Breast epithelium (tissue), 4 donors: ENCODE measurements at places on chromosomes 1 and 21.

- no peaks in the 10 kb centered on the region for H3K36me3 ChIP-seq
- H3K4me3 ChIP-seq: no peak overlapping the region
- no peaks in the 10 kb centered on the region for H3K27me3 ChIP-seq
- no peak for DNase-seq
- H3K4me1 ChIP-seq: peaks cover 3% of the 10 kb centered on the region
- H3K27ac ChIP-seq: peak overlapping the region; percentile 27
These were observed 231.6 kb downstream of the NFIA start for GRCh38 chr1:61313906-61314422.

DNA sequence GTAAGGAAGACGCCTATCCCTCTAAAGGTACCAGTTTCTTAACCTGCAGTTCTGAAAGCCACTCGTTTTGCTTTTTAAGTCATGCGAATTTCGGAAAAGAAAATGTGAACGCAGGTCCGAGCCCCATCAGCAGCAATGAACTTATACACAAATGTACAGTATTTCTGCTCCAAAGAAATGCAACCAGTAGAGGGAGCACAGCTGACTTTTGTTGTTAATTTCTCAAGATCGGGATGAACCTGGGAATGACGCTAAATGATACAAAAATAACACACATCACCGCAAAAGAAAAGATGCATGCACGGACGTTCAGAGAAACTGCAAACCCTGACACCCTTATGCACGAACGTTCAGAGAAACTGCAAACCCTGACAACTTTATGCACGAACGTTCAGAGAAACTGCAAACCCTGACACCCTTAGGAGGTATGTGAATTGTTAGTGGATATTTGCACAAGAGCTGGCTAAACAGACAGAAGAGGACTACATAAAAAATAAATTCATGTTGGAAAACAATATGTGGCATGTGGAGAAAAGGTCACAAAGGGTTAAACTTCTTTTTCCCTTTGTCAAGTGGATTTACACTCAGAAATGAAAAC, 3.5 kb upstream of the TIAM1 start:
- H3K27ac ChIP-seq: no peak overlapping the region
- H3K27me3 ChIP-seq: no peaks in the 10 kb centered on the region
- no peak overlapping the region for H3K4me3 ChIP-seq
- H3K36me3 ChIP-seq: no peaks in the 10 kb centered on the region
- H3K4me1 ChIP-seq: no peaks in the 10 kb centered on the region
- no peak for DNase-seq

DNA sequence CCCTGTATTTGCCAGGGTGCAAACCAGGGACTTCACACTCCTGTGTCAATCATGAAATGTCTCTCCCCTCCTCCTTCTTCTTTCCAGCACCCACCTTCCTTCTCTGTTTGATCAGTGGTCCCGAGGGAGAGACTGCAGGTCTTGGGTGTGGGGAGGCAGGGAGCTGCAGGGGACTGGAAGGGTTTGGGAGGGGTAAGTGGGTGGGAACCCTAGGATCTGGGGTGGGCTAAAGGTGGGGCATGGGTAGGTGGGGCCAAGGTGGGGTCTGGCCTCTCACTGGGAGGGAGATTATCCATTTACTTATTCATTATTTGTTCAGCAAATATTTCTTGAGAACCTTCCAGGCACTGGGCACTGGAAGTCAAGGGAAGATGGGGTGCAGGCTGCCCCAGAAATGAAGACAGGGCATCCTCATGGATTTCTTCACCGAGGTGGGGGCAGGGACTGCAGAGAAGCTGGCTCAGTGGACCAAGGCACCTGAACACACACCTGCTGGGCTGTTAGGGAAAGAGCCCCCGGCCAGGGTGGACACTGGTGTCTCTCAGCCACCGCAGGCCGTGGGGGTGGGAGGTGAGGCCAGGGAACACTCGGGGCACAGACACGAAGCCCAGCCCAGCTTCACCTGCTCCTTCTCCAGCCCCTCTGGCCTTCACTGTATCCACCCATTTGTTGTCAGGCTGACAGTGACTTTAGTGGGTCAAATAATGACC, 193.9 kb upstream of the C1orf174 start:
- H3K4me3 ChIP-seq: no peak overlapping the region
- H3K36me3 ChIP-seq: no peaks in the 10 kb centered on the region
- no peak overlapping the region for H3K27ac ChIP-seq
- DNase-seq: no peak
- no peaks in the 10 kb centered on the region for H3K4me1 ChIP-seq
- no peaks in the 10 kb centered on the region for H3K27me3 ChIP-seq

- H3K4me1 ChIP-seq: peaks cover 26% of the 10 kb centered on the region
- DNase-seq: no peak
- H3K36me3 ChIP-seq: no peaks in the 10 kb centered on the region
- H3K4me3 ChIP-seq: no peak overlapping the region
These were observed 19.0 kb downstream of the YTHDF2 start for GRCh38 chr1:28755701-28756100.

DNA sequence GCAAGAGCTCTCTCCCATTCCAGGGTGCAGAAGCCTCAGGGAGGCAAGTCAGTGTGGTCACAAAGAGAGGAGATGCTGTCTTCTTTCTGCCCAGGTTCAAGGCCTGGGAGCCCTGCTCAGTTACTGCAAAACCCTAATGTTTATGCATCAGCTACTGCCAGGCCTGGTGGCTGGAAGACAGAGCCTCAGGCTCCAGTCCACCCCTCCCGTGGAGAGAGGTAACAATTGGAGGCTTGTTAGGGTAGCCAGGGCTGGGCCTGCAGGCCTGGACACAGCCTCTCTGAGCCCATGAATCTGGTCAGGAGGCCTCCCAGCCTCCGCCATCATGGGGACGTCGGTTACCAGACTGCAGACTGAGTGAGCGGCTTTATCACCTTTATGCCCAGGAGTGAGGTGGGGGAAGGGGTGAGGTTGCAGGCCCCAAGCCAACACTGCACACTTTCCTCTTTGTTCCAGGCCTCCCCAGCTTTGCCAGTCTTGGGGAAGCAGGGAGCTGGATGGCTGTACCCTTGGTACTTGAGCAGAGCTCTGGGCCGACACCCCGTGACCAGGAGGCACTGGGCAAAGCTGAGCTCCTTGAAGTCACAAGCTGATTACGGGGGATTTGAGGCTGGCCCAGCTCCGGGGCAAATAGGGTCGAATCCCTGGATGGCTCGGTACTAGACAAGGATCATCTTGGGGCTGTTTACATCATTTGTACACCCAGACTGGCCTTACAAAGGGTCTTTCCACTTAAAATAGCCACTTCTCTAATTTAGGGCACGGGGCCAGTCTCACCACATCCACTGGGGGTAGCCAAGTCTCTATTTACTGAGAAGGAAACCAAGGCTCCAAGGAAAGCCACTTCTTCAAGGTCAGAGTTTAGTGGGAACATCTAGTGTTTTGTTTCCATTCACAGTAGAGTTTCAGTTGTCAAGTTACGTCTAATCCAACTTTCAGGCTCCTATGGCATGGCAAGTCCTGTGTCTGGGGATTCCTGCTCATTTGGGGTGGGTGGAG, 5.2 kb downstream of the SLC2A1 start:
- no peak overlapping the region for H3K4me3 ChIP-seq
- H3K27ac ChIP-seq: peak overlapping the region; percentile 85
- no peak for DNase-seq
- peaks cover 3% of the 10 kb centered on the region for H3K4me1 ChIP-seq
- H3K27me3 ChIP-seq: no peaks in the 10 kb centered on the region

DNA sequence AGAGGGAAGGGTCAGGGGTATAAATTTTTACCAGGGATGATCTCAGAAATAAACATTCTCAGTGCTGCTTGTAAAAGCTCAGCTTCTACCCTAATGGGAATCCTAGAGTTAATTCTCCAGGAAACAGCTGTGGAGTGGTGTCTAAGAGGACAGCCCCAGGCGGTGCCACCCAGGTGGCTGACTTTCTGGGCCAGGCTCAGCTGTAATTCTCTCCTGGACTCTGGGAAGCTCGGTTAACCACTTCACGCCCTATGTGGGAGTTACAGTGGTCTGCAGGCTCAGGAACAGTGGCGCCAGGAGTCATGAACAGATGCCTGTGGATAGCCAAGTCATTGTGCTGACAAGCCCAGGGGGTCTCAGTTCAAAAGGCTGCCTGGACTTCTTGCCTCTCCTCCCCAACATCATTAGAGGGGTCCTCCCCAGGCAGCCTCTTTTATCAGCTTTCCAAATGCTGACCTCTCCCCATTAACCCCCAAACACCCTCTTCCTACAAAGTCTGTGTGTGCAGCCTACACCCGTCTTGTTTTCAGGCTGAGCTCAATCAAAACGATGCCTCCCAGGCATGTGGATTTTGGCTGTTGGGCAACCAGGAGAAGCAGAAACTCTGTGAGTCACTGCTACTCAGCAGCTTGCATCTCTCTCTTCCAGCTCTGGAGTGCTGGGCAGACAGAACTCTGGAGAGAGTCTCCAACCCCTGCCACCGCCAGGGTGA, 1.2 kb downstream of the HHIPL2 start:
- H3K27ac ChIP-seq: no peak overlapping the region
- H3K36me3 ChIP-seq: no peaks in the 10 kb centered on the region
- no peak overlapping the region for H3K4me3 ChIP-seq
- H3K27me3 ChIP-seq: no peaks in the 10 kb centered on the region
- DNase-seq: no peak

GRCh38 chr1:227889863-227890405, 57.8 kb downstream of the WNT9A start:
- H3K27me3 ChIP-seq: no peaks in the 10 kb centered on the region
- no peak overlapping the region for H3K4me3 ChIP-seq
- no peak overlapping the region for H3K27ac ChIP-seq
- DNase-seq: no peak
- no peaks in the 10 kb centered on the region for H3K36me3 ChIP-seq

DNA sequence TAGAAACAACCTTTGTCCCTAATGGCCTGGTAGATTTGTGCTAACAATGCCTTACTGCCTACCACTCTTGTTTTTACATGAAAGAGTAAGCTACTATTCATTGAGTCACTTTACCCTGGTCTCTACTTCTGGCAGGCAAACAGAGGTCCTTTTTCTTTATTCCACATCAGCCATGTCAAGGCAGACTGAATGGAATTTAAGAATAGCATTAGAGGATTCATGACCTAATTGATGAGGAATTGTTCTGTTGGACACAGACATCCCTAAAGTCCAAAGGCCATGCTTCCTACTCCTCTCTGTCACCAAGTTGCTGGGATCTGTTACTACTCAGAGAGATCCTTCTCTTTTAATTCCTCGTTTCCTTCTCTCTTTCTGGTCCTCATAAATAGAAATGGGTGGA, 229.1 kb upstream of the ZP4 start:
- no peaks in the 10 kb centered on the region for H3K27me3 ChIP-seq
- no peak overlapping the region for H3K4me3 ChIP-seq
- no peaks in the 10 kb centered on the region for H3K4me1 ChIP-seq

DNA sequence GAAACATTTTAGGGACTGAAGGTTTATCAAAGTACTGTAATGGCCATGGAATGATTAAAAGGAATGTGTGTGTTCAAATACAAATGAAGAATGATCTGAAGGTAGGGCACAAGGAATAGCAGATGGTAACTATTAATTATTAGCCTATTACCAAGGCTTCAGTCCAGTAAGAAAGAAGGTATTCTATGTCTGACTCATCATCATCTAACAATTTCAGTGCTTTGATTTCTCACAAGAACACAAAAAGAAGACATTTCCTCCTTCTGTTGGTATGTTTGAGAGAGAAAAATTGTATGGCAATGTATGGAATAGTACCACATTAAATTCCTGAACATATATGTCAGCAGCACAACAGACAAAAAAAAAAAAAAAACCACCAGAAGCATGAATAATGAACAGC, 57.5 kb downstream of the TYW3 start:
- H3K27ac ChIP-seq: no peak overlapping the region
- no peaks in the 10 kb centered on the region for H3K4me1 ChIP-seq
- no peaks in the 10 kb centered on the region for H3K27me3 ChIP-seq
- H3K36me3 ChIP-seq: no peaks in the 10 kb centered on the region

- H3K4me1 ChIP-seq: no peaks in the 10 kb centered on the region
- H3K36me3 ChIP-seq: no peaks in the 10 kb centered on the region
- no peak overlapping the region for H3K4me3 ChIP-seq
These were observed 79.5 kb downstream of the BEND5 start for GRCh38 chr1:48697066-48697707.

DNA sequence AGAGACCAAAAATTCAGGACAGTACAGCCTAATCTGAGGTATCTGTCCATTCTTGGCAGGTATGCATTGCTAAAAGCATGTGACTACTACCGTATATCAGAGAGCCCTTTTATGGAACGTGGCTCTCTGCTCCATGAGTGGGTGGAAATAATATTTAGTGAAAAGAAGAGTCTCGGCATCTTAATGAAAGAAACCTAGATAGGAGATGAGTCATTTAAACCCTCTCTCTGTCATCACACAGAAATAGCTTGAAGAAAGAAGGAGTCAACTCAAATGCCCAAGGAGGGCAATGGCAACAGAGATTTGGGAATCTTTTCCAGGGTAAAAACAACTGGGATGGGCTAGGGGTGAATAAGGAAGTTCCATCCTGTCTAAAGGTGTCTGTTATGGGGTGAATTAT, 528.2 kb downstream of the SMYD3 start:
- H3K27me3 ChIP-seq: no peaks in the 10 kb centered on the region
- H3K36me3 ChIP-seq: no peaks in the 10 kb centered on the region
- no peak overlapping the region for H3K4me3 ChIP-seq
- H3K4me1 ChIP-seq: no peaks in the 10 kb centered on the region
- H3K27ac ChIP-seq: no peak overlapping the region

GRCh38 chr1:54169068-54169467, 16.3 kb upstream of the CDCP2 start:
- DNase-seq: no peak
- no peaks in the 10 kb centered on the region for H3K27me3 ChIP-seq
- no peak overlapping the region for H3K27ac ChIP-seq
- no peak overlapping the region for H3K4me3 ChIP-seq
- H3K4me1 ChIP-seq: no peaks in the 10 kb centered on the region
- no peaks in the 10 kb centered on the region for H3K36me3 ChIP-seq

DNA sequence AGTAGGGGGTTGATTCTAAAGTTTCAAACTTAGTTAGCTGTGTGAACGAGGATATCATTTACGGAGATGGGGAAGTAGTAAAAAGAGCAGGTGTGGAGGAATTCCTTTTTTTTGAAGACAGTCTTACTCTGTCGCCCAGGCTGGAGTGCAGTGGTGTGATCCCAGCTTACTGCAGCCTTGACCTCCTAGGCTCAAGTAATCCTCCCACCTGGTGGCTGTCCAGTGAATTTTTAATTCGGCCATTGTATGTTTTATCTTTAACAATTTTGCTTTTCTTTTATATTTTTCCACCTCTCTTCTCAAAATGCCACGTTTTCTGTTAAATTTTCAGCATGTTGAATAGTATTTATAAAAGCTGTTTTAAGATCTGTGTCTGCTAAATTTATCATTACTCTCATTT, 12.3 kb upstream of the CENPF start:
- H3K27me3 ChIP-seq: no peaks in the 10 kb centered on the region
- DNase-seq: no peak
- no peak overlapping the region for H3K4me3 ChIP-seq
